Endothelial cell of umbilical vein (primary cell): ENCODE measurements at places on chromosomes 3 and 15. TPM values are rescaled to one million over a fixed set of nuclear protein-coding genes. Genes with fewer than 3 reads are reported as not detected.

The PYDC2 gene
- not detected in 2 replicates for total RNA-seq

The ABI3BP gene
- total RNA-seq: 55.9 and 78.1 TPM in 2 replicates

The WDR93 gene
- total RNA-seq: not detected in 2 replicates

The KCNH8 gene
- total RNA-seq: not detected in 2 replicates

The TTC23 gene
- 18.6 and 27.3 TPM in 2 replicates for total RNA-seq

The WDR76 gene
- 22.1 and 25.2 TPM in 2 replicates for total RNA-seq

The PTH1R gene
- 0.46 and 0.65 TPM in 2 replicates for total RNA-seq

The NOP10 gene
- total RNA-seq: 215 and 225 TPM in 2 replicates

The KNL1 gene
- 31.8 and 33.8 TPM in 2 replicates for total RNA-seq

The NDUFB5 gene
- total RNA-seq: 68.3 and 74.9 TPM in 2 replicates

The ISY1 gene
- total RNA-seq: 50.6 and 59.4 TPM in 2 replicates

The CASR gene
- not detected in 2 replicates for total RNA-seq

The KBTBD12 gene
- not detected in 2 replicates for total RNA-seq

The PRSS50 gene
- total RNA-seq: not detected in 2 replicates

The SKIL gene
- 135 and 149 TPM in 2 replicates for total RNA-seq

The GORASP1 gene
- 68.0 and 74.7 TPM in 2 replicates for total RNA-seq

The SLC9A9 gene
- total RNA-seq: 1.3 and 1.5 TPM in 2 replicates
